ENCODE measurements at places on chromosomes 3 and 15. TPM values are rescaled to one million over a fixed set of nuclear protein-coding genes. Genes with fewer than 3 reads are reported as not detected.

Gene TMED3
- 134 TPM for total RNA-seq

DNA sequence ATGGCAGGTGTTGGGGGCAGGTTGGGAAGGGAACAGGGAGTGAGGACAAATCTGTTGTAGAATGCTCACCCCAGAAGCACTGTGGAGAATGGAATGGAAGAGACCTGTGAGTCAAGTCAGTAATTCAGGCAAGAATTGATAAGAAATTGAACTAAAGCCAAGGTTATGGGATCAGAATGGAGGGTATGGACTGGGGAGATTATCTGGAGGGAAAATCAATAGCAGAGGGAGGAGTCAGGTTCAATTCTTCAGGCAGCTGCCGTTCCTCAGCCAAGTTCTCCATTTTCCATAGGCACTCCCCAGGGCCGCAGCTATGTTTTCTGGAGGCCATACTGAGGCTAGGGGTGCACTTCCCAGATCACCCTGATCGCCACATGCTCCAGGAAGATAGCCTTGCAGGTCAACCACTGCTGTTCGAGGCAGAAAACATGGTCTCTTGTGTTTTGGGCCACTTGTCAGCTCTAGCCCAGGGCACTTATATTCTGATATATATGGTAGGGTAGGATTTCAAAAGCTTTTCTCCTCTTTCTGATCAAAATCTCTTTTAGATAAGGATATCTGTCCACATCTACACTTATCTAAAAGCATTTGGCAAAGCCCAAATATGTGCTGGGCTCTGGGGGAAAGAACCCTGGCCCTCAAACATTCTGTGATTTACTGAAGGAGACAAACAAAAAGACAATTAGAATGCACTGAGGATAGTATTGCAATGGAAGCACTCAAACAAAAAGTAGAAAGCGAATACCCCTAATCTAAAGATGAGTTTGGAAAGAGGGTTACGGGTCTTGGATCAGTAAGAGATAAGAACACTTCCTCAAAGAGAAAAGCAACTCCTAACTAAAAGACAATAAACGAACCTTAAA, 92.3 kb downstream of the TMEM212 start:
- DNase-seq, result no peak

Gene WNT5A
- total RNA-seq, result 0.07 TPM

Gene SPATA12
- total RNA-seq, result 0.04 TPM

Gene RGMA
- total RNA-seq, result not detected

Gene IQCB1
- 14.6 TPM for total RNA-seq

GRCh38 chr3:32009101-32009500, 27.6 kb downstream of the ZNF860 start:
- DNase-seq, result no peak

DNA sequence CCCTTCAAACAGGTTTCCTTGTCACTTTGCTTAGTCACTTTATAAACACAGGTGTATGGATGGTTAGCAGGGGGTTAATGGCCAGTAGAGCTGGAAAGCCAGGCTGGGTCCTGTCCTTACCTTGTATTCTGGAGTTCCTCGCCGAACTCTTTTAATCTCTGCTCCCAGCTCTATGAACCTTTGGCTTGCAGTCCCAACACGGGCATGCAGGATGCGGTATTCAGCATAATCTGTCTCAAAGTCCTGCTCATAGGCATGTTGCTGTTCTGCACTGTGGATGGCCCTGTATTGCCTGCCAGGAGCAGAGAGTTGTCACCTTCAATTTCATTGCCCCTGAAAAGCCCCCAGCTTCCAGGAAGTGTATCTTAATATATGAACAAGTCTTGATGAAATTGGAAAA, 2.7 kb downstream of the ELL3 start:
- DNase-seq, result no peak

- peak; percentile 93 for DNase-seq
Observed at GRCh38 chr15:69462493-69463181, 10.0 kb downstream of the RPLP1 start.

Gene GXYLT2
- total RNA-seq, result 0.40 TPM

Gene ERC2
- total RNA-seq, result 0.53 TPM

- DNase-seq, result peak; percentile 7
Observed at GRCh38 chr3:170961616-170962400, 53.4 kb upstream of the EIF5A2 start.

DNA sequence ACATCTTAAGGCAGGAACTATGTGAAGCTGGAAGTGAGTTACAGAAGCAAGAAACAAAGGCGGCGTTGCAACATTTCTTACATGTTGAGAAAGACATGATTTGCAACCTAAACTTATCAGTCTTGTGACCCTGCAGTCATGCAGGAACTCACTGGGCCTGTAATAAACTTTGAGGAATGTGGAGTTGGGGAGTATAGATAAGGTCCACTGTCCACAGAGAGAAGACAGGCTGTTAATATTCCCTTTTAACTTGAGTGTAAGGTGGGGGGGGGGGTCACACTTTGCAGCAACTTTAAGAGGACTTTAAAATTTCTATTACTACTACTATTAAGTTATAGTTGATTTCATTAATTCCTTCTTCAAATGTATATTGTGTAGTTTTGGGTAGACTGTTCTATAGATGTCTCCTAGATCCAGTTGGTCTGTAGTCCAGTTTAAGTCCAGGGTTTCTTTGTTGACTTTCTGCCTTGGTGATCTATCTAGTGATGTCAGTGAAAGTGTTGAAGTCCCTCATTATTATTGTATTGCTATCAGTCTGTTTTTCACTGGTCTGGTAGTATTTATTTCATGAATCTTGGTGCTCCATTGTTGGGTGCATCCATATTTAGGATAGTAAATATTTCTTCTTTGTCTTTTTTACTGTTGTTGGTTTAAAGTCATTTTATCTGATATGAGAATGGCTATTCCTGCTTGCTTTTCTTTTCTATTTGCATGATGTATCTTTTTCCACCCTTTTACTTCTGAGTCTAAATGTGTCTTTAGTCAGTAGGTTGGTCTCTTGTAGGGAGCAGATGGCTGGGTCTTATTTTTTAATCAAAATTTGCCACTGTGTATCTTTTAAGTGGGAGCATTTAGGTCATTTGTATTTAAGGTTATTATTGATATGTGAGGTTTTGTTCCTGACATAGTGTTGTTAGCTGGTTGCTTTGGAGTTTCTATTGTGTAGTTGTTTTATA, 15.6 kb upstream of the FAM98B start:
- DNase-seq, result no peak
